Suprapubic skin (tissue), 4 donors: ENCODE measurements at places on chromosomes 2 and 18.

DNA sequence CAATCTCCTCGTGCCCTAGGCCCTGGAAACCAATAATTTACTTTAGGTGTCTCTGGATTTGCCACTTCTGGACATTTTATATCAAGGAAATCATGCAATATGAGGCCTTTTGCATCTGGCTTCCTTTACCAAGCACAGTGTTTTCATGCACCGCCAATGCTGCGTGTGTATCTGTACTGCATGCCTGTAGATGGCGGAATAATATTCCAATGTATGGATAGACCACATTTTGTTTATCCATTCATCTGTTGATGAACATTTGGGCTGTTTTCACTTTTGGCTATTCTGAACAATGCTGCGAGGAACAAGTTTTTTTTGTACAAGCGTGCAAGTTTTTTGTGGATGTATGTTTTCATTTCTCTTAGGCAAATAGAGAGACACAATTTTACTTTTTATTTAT, 18.9 kb downstream of the HPCAL1 start:
- no peak for DNase-seq

- DNase-seq, result no peak
These were observed 9.3 kb upstream of the RNU4ATAC start for GRCh38 chr2:121521359-121521758.

DNA sequence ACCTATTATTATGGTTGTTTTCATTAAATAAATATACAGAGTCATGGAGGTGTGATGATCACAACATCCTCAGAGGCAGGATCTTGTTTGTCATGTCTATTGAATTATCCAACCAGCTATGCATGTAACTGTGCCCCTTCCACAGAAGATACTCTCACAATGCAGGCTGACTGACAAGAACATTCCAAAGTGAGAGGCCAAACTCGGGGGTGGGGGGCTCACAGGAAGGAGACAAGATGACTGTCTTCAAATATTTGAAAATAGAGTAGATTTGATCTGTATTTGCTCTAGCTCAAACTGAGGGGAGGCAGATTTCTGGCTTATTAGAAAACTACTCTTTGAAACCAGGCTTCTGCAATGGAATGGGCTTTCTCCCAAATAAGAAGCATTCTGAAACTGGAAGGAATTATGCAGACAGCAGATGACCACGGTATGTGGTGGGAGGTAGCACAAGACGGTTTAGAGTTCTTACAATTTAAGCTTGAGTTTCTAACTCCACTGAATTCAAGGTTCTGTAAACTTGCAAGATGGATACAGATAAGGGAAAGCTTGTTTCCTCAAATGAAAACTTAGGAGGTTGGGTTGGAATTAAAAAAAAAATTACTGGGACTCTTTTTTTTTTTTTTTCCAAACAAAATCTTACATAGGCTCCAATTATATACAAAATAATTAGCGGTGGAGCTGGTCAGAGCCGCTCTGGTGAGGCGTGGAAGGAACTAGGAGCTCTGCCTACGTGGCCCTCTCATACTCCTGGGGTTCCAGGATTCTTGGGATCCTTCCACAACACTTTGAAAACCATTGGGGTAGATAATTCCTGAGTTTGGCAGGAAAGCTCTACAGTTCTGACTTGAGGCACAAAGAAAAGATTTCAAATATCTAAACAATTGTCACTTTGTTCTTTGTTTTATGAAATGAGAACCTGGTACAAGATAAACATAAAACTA, 79.3 kb downstream of the PLA2R1 start:
- DNase-seq, result no peak

DNA sequence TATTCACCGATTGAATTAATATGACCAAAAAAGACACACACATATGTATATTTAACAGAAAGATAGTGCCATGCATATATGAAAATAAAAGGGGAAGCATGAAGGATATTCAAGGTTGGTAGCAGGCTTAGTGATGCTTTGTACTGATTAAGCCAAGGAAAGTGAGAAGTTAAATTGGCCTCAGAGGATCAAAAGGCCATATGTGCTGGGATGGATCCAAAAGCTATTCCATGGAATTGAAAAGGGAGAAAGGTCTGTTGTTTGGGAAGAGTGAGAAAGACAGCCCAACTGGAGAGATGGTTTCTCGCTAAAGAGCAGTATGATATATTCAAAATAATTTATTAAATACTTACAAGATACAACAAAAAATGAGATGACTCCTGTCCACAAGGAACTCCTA, 65.9 kb downstream of the INSIG2 start:
- no peak for DNase-seq

- DNase-seq, result peak; percentile 82
These were observed 519 bp downstream of the METTL4 start for GRCh38 chr18:2570772-2571199.

- DNase-seq, result no peak
These were observed 10.9 kb downstream of the ANKRD23 start for GRCh38 chr2:96832754-96833507.

GRCh38 chr2:118981632-118982031, 39.6 kb downstream of the MARCO start:
- DNase-seq, result no peak

DNA sequence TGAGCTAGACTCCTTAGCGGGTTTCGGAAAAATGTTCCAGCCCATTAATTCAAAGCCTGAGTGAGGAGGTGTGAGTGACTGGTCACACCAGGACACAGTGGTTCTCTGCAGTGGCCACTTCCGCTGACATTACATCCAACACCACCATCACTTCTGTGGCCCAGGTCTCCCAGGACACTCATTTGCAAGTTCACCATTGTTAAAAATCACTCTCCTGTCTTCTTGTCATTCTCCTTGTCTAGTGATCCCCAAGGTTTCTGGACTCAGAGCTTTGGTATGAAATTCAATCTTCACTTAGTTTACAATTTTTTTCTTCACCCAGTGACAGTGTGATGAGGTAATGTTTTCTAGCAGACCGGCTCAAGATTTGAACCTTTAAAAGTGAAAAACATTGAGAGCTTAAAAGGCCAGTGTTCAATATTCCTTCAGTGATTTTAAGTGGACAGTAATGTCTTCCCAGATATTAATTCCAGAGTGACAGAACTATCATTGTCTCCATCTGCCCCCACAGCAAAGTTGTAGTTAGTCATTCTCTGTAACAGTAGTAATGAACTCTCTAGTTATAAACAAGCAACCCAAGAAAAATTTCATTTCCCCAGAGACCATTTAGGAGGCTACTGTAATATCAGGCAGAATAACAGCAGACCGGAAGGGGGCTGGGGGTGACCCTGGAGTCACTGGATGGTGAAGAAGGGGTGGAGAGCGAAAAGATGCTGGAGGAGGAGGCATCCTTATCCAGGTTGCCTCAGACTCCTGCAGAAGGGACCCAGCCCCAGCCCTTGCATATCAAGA, 164.9 kb downstream of the GFPT1 start:
- no peak for DNase-seq

- no peak for DNase-seq
These were observed 33.8 kb downstream of the KCNS3 start for GRCh38 chr2:17912266-17912691.

DNA sequence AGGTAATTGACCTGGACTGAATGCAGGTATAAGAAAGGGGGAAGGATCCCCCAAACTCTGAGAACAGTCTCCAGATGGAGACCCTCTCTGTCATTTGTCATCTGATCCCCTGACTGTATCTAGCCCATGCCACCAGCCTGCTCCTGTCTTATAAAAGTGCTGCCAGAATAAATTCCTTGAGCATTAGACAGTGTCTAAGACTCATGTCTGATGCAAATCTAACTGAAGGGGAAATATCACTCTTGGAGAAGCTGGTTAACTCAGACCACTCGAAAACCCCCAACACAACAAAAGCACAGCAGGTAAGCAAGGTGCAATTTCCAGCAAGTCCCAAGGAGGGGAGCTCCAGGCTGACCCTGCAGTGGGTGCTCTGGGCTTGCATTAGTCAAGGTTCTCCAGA, 40.9 kb upstream of the KDM3A start:
- no peak for DNase-seq

- no peak for DNase-seq
These were observed 15.5 kb downstream of the CYP1B1 start for GRCh38 chr2:38060236-38061018.

- DNase-seq, result peak; percentile 78
These were observed 84.8 kb downstream of the SH3RF3 start for GRCh38 chr2:109213646-109214433.

- DNase-seq, result no peak
These were observed 51.2 kb upstream of the CREB1 start for GRCh38 chr2:207478572-207478971.

GRCh38 chr2:31950946-31951562, 59.8 kb downstream of the MEMO1 start:
- no peak for DNase-seq

- no peak for DNase-seq
These were observed 83.9 kb downstream of the PLCL1 start for GRCh38 chr2:197888321-197888720.

DNA sequence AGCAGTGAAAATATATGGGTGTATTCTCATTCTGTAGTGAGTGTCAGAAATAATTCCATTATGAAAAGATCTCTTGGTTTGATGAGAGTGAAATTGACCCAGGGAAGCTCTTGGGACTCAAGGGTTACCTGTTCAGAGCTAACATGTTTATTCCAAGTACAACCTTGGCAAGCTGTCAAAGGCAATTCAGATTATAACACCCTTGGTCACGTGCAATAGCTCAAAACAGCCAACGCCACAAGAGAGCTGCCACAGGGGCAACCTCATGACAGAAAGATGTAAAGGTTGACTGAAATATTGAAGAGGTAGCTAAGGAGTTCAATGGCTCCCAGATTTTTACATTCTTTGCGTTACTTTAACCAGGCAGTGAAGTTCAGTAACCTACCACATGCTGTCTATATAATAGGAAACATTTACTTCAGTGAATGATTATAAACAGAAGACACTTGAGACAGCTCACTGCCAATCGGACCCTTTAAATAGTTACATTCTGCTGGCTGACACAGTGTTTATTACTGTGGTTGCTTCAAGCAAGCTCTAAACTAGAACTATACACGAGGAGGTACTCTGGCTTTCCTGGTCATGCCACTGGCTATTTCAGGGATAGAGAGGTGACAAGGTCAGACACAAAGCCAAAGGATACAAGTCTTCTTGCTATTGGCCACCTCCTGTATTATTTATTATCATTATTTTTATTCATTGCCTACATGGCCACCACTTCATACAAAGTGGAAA, 187.3 kb downstream of the PID1 start:
- no peak for DNase-seq

DNA sequence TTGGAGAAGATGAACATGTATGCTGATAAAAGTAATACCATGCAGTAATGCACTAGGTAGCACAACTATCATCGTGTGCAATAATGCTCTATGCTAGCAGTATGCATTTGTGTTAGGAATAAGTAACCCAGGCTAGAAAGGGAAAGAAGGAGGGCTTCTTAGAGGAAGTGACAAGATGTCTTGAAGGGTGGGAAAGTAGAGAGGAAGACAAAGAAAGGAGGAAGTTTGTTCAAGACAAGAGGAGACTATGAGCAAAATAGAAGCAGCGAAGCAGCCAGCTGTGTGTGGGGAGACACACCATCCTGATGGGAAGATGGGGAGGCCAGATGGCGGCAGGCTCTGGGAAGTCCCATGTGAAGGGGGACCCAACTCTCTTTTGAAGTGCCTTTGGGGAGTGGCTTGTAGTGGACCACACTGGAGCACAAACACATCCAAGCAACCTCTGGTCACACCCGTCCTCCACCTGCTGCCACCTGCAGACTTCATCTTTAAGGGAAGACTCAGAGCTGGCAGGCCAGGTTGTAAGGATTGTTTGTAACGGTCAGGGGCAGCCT, 39.9 kb upstream of the INHBB start:
- DNase-seq, result no peak

GRCh38 chr2:44200011-44200410, 31.3 kb downstream of the PPM1B start:
- DNase-seq, result no peak

DNA sequence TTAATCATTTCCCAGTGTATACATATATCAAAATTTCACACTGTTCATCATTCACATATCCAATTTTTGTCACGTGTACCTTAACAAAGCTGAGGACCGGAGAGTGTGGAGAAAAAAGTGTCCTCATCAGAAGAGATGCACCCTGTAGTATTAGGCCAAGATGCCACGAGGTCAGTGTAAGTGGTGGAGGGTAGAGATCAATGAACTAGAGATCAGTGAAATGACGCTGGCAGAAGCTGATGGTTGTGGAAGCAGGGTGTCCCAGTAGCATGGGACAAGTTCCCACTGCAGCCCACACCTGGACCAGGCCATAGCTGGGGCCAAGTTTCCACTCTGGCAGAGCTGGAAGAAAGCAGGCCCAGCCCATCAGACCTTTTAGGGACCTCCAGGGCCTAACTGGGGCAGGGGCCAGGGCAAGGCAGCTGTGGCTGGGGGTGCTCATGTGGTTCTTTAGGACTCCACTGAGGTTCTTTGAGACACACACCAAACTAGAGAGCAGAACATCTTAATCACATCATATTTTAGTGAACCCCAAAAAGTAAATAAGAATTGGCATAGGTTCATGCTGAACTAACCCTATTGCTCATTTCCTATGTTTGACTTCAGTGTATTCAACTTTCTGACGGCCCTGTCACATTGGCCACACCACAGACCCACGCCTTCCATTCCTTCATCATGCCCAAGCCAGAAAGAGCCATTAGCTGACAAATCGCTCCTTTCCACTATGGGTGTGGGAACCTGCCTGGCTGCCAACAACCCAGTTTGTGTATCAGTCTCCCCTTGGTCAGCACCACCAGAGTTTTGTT, 21.6 kb upstream of the GPR55 start:
- no peak for DNase-seq

DNA sequence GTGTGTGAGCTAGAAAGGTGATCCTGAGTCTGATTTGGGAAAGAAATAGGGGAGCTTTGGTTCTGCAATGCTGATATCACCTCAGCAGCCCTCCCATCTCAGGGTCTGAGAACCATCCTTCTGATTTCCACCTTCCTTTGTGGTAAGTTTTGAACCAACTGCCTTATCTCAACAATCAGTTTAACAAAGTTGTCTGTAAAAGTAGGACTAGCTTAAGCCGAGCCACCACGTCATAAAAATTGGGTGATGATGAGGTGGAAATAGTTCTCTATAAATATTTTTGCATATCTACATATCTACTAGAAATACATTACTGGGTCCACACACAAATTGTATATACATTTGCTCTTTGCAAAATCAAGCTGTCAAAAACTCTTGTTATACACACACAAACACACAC, 1.1 kb downstream of the SULT1C4 start:
- no peak for DNase-seq

DNA sequence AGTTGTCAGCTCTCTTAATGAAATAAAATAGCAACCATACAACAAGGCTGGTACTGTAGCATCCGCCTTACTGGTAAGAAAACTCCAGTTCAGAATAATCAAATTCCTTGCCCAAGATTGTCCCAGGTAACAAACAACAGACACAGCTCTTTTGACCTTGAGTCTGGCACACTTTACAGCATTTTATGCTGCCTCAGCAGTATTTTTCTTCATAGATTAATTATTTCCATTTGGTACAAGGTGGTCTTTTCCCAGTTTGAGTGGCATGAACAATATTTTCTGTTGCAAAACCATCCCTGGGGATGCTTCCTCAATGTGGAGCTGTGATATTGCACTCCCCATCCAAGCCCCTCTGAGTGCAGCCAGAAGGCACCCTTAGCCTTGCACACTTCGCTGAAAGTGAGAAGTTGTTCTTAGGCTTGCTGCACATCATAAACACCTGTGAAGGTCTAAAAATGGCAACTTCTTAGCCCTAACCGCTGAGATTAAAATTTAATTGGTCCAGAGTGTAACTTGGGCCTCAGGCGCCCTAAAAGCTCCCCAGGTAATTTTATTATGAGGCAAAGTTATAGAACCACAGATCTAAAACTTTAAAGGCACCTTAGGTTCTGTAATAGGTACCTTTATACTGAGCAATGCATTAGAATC, 523.3 kb downstream of the CMPK2 start:
- no peak for DNase-seq

GRCh38 chr2:169360984-169361705, 1.2 kb downstream of the LRP2 start:
- DNase-seq, result no peak

GRCh38 chr18:58183226-58183625, 139.2 kb downstream of the NEDD4L start:
- no peak for DNase-seq
